ENCODE measurements at places on chromosomes 2 and 18.

- DNase-seq, result no peak
These were observed 70.4 kb upstream of the ARHGAP15 start for GRCh38 chr2:143058851-143059250.

GRCh38 chr18:12599966-12600365 lies 57.9 kb downstream of the SPIRE1 start:
- no peak for DNase-seq

DNA sequence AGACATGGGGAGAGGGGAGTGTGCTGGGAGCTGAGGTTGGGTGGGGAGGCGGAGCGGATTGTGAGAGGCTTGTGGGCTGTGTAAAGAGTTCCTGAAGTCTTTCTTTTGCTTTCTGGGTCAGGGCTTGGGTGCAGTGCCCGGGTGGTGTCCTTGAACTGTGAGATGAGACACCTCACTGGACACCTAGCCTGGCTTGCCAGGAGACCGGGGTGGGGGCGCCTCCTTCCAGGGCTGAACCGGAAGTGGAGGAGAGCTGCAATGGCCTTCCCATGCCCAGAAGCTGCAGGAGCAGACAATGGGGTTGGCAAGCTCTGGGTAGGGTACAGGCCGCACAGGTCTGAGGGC lies 4.3 kb downstream of the TMEM37 start:
- DNase-seq, result no peak

GRCh38 chr18:11316546-11316945 lies 167.2 kb upstream of the PIEZO2 start:
- DNase-seq, result no peak
